ENCODE measurements at places on chromosomes 5 and 9.
A peak's percentile ranks its signal among the peaks of the same experiment; 100 is the strongest.

GRCh38 chr9:7223981-7224380, 466.2 kb downstream of the KDM4C start:
- peak; percentile 29 for DNase-seq

DNA sequence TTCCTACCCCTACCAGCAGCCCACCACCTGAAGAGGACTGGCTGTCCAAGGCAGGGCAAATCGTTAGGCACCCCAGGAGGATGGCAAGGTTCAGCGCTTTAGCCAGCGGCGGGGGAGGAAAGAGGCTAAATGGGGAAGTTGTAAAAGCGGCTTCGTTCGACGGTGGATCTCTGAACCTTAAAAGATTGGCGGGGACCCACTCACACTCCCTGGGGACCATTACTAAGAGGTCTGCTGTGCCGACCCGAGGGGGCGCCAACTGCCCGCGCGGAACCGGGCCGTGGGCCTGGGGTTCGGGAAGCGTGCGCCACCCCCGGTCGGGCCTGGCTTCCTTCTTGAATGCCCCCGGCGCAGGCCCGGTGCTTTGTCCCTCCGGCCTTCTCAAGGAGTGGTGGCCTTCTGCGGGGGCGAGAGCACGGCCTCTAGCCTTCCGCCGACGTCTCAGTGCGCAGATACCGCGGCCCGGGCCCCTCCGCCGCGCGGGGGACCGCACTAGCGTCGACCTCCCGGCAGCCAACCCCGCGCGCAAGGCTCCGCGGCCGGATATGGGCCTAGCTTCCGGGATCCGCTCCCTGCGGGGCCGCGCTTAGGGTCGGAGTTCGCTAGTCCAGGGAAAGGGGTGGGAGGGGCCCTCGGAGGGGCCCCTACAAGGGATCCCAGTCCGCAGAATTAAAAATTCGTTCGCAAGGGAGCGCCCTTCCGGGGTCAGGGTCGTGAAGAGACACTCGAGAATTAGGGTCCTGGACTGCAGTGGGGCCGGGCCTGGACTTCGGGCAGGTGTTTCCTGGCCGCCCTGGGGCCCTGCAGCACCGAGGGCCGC, 10.5 kb downstream of the NR2F1-AS1 start:
- DNase-seq = no peak

GRCh38 chr5:76470976-76471375, 67.9 kb downstream of the IQGAP2 start:
- DNase-seq = no peak

- DNase-seq = no peak
Observed at GRCh38 chr5:28549588-28549987, 1511.2 kb upstream of the CDH9 start.

DNA sequence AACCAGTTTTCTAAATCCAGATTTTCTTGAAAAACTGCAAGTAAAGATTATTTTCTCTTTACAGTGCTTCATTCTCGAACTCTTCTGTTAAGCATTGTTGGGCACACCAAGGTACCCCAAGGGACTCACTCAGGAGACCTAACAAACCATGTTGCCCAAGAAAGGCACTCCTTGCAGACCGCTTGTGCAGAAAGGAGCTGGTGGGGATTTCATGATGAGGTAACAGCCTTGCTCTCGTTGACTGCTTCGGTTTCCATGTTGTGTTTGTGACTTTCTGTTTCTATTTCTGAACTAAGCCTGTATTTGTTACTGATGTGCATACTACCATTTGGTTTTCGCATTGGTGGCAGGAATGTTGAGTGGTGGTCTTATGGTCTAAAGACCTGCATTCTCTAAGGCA, 266.6 kb upstream of the DAP start:
- no peak for DNase-seq

DNA sequence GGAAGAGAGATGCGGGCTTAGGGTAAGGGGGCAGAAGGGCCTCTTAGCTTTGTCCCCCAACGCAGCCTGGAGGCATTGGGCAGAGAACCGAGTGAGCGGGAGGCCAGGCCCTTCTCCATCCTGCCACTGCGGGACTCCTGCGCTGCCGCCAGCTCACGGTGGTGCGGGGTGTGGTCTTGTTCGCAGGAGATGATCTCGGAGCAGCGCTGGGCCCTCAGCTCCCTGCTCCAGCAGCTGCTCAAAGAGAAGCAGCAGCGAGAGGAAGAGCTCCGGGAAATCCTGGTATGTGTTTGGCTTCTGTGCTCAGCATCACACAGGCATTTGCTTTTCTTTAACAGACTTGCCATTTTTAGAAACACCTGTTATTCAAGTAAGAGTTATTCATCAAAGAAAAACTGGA, 41.3 kb downstream of the LRSAM1 start:
- no peak for DNase-seq

GRCh38 chr9:123344192-123344949, 11.6 kb upstream of the CRB2 start:
- no peak for DNase-seq

- DNase-seq = no peak
Observed at GRCh38 chr9:111916234-111916645, 19.6 kb downstream of the UGCG start.

- no peak for DNase-seq
Observed at GRCh38 chr5:61183538-61183937, 21.3 kb upstream of the SMIM15 start.

GRCh38 chr5:74320526-74320925, 320.0 kb downstream of the ENC1 start:
- no peak for DNase-seq

- DNase-seq = peak; percentile 62
Observed at GRCh38 chr5:58886315-58887207, 303.7 kb downstream of the RAB3C start.

GRCh38 chr5:30752015-30752414, 441.5 kb upstream of the CDH6 start:
- DNase-seq = no peak

DNA sequence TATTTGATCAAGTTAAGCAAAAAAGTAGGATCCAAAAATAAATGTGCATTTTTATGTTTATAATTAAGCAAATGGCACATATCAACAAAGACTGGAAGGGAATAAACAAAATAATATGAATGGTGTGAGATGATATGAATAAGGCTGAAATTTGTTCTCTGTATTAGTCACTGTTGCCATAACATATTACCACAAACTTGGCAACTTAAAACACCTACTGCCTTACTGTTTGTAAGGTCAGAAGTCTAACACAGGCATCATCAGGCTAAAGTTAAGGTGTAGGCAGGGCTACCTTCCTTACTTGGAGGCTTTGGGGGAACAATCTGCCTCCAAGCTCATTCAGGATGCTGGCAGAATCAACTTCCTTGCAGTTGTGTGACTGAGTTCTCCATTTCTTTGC, 19.3 kb downstream of the PGGT1B start:
- DNase-seq = no peak

GRCh38 chr5:143870871-143871632, 59.1 kb downstream of the HMHB1 start:
- DNase-seq = no peak

DNA sequence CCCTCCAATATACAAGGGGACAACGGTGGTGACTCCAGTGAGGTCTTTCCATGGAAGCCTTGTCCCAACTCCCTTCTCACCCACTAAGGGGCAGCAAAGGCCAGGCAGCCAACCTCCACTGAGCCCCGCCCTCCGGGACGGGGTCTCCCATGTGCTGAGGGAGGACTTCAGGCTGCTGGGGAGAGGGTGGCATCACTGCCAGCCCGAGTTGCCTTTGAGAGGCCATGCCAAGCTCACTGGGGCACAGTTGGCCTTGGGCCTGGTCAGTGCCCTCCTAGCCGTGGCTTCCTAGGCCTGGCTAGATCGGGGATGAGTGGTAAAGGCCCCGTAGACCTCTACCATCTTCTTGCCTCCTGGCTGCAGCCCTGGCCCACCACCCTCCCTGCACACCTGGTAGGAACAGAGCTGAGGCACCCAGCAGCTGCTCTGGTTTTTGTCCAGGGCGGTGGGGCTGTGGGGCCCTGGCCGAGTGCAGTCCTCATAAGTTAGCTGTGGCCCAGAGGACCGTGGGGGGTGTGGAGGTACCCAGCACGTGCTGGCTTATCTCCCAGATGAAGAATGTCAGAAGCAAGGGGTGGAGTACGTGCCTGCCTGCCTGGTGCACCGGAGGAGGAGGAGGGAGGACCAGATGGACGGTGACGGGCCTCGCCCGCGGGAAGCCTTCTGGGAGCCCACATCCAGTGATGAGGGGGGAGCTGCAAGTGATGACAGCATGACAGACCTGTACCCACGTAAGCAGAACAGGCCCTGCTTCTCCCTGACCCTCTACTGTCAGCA, 3.2 kb downstream of the SURF2 start:
- no peak for DNase-seq

GRCh38 chr9:131398204-131398603, 4.3 kb downstream of the PRRC2B start:
- peak; percentile 91 for DNase-seq

GRCh38 chr9:17648516-17648915, 69.7 kb downstream of the SH3GL2 start:
- DNase-seq = no peak

- DNase-seq = peak; percentile 71
Observed at GRCh38 chr9:35811381-35812024, 559 bp downstream of the SPAG8 start.

DNA sequence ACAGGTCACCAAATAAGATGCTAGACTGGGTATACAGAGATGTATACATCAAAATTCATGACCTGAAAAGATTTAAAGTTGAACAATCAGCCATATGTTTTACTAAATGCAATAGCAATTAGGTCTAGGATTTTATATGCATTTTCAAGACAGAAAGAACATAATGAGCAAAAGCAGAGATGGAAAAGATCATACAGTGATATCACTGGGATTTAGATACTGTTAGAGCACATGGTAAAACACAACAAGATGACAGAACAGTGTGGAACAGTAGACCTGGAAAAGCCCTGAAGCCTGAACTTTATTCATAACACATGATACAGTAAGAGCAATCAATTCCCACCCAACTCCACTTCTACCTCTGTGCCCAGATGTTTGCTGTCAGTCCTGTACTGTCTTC, 585.9 kb downstream of the PRR16 start:
- no peak for DNase-seq

GRCh38 chr5:135173662-135174290, 139.7 kb upstream of the PITX1 start:
- no peak for DNase-seq

GRCh38 chr5:66932457-66932856, 264.1 kb downstream of the CD180 start:
- no peak for DNase-seq

DNA sequence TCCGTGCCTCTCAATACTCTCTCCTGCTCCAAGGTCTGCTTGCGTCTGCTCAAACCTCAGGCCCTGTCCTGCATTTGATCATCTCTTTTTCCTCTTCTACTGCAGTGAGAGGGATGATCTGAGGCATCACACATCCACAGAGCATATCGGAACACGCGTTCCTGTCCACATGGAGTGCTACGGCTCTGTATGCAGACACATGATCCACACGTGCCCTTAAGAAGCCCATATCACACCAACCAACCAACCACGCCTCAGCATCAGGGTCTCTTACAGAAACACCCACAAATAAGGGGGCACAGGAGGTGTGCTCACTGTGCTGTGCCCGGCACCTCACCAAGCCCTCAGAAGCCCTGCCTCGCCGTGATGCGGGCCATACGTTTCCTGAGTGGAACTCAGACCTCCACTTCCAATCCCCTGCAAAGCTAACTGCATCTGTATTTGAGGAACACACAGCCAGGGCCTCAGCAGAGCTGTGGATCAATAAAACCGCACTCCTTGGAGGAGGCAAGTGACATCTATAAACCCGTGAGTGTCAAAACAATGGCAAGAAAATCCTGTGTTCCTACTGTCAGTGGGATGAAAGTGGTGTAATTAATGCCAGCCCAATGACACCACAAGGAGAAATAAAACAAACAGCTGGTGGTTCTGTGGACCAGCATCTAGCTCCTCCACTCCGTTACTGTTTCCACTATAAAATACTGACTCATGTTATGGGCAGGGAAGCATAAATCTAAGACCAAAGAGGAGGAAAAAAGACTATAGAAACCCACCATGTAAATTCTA, 40.4 kb downstream of the AK8 start:
- no peak for DNase-seq

GRCh38 chr5:14039576-14039975, 95.1 kb upstream of the DNAH5 start:
- DNase-seq = no peak

DNA sequence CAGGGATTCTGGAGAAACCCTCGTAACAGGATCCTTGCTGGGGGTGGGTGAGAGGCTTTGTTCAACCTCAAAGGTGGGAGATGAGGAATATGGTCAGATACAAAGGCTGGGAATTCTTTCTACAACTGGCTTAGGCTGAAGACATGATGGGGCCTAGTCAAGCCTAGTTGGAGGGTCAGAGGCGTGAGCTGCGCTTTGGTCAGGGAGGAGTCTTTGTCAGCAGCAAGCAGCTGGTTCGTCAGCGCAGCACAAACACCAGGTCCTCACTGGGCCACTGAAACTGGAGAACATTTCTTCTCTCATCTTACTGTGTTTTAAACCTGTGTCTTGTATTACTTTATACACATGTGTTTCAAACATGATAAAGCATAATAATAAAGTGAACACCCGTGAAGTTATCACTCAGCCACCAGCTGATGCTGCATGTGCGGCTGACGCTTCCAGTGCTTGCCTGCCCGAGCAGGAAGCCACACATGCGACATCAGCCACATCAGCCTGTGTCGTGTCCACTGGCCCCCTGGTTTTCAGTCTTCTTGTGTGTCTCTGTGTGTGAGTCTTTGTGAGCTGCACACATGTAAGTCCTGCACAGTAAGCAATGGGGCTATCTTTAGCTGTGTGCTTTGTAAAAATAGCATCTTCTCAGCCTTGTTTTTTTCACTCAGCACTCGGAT, 81.5 kb downstream of the WNK2 start:
- DNase-seq = no peak

DNA sequence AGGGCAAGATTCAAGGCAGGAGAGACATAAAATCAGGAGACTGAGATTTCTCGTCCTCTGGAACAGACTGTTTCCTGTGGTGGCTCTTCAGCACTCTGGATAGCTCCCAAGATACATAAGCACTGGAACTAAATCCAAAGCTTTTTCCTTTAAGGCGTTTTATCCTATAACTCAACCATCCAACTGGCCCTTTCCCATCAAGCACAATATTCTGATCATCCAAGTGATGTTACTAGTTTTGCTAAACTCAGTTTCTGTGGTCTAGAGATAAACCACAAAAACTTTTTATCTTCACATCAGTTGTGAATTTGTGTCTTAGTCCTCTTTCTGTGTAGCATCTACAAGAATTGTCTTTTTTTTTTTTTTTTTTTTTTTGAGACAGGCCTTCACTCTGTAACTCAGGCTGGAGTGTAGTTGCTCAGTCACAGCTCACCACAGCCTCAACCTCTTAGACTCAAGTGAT, 299.4 kb downstream of the COX7C start:
- DNase-seq = no peak

- DNase-seq = no peak
Observed at GRCh38 chr9:135939351-135940265, 21.6 kb downstream of the UBAC1 start.

GRCh38 chr5:94288937-94289336, 329.5 kb downstream of the KIAA0825 start:
- DNase-seq = no peak

Measured in thyroid gland (tissue), 4 donors.